Stimulated activated CD8-positive, alpha-beta memory T cell treated with anti-CD3 and anti-CD28 coated beads, Interleukin-7, amount 100 ng/mL, for 24 hours (primary cell): ENCODE measurements at places on chromosomes 7 and 10.

- DNase-seq: no peak
These were observed 87.5 kb upstream of the GJD4 start for GRCh38 chr10:35517431-35518181.

- no peak for DNase-seq
These were observed 63.3 kb upstream of the NANOS1 start for GRCh38 chr10:118966076-118966849.

DNA sequence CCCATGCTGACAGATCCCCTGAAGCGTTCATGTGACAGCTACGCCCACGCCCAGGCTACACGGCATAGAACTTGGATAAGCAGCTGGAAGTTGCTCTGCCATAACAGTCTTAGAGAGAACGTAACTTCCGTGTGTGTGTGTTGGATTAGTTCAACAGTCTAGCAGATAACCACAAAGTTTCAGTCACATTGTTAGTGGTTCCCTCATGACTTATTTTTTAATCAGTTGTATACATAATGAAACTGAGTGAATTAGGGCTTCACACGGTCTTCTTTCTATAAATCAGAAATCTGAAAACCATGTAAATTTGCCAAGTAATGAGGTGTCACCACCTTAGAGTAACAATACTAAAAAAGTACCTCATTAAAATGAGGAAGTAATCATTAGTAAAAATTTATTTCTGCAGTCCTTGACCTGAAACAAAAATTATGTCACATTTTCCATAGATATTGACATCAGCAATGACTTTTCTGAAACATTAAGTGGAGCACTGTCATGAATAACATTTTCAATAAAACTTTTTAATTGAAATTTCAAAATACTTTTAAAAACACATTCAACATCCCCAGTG is 21.7 kb upstream of the MACC1 start:
- DNase-seq: no peak

- no peak for DNase-seq
These were observed 43.5 kb downstream of the AOC1 start for GRCh38 chr7:150895809-150896208.

GRCh38 chr7:128347647-128348097 is 4.0 kb upstream of the RBM28 start:
- peak; percentile 39 for DNase-seq

- DNase-seq: no peak
These were observed 64.1 kb upstream of the PDZD8 start for GRCh38 chr10:117439243-117439912.

DNA sequence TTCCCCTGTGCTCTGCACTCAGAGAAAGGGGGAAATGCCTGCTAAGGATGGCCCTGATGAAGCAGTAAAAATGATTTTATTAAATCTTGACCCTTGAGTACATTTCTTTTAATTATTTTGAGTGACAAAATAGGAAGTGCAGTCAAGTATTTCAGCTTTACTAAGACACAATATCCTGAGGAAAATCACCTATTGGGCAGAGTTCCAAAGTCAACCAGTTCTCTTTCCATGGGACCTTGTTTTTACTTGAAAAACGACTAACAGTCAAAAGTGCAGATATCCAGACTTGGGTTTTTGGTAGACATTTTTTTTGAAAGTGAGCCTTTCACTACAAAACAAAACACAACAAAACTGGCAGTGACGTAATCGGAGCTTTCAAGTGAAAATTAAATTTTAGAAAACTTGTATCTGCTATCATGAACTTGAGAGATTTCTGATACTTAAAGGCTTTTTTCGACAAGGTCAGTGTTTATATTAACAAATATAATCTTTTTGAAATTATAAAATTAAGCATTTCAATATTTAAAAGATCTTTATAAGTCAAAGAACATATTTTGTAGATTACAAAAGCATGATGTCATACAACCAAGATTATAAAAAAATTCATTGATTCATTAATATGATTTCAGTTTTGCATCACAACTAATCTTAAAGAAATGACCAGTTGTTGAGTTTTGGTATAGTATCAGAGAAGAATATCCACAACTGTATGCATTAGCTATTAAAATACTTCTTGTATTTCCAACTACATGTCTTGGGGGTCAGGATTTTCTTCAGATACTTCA is 513.8 kb upstream of the AKR1E2 start:
- no peak for DNase-seq

DNA sequence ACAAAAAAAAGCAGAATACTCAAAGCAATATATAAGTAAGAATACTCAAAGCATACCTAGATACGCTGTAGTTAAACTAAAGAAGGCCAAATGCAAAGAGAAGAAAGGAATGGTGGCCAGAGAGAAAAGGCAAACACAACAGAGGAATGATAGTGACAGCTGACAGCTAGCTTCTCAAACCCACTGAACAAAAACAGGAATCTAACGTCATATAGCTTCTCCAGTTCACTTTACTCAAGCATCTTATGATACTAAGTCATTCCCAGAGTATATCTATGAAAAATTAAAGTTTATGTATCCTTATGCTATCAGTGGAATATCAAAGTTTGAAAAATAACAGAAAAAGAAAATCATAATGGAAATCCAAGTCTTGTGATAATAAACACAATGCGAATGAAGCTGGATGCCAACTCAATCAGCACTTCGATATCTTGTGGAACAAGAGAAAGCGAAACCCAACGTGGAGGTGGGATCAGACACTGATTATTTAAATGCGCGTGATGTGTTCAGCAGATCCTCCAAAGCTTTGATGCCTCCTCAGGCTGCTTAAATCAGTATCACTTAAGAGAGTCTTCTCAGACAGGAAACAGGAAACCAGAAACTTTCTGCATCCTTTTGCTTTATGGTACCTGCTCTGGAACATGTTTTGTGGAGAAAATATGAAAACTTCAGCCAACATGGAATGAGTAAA is 102.8 kb downstream of the PIP4K2A start:
- no peak for DNase-seq

GRCh38 chr10:103127241-103127640 is 65.8 kb downstream of the NT5C2 start:
- no peak for DNase-seq

DNA sequence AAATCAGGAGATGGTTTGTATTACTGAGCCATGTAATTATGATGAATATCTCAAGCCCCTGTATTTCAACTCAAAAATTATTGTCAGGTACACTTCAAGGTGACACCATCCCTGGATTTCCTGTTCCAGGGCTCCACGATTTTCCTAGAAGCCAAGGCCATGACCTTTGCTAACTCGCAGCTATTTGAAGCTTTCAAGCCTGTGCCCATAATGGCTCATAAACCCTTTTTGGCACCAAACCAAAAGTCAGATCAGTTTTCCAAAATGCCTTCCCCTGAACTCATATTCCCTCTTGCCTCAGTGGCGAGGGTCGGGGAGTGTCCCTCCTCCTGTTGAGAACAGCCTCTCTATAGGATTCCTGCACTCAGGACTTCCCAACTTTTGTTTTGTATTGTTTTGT is 70.8 kb downstream of the HIP1 start:
- DNase-seq: no peak

DNA sequence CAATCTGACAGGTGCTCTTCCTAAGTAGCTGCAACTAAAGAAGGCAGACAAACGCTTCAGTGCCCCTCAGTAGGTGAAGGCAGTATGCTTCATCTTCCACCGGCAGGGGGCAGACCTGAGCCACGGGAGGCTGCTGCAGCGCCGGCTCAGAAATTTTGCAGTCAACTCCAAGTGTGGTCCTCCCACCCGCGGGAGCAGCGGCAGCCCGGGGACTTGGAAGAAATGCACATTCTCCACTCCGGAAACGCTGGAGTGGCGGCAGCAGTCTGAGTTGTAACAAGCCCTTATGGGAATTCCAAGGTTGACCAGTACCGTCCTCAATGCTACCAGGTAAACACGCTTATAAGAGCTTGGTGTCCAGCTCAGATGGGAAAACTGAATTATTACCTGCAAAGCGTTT is 3.4 kb downstream of the IGFBP3 start:
- DNase-seq: peak; percentile 65

DNA sequence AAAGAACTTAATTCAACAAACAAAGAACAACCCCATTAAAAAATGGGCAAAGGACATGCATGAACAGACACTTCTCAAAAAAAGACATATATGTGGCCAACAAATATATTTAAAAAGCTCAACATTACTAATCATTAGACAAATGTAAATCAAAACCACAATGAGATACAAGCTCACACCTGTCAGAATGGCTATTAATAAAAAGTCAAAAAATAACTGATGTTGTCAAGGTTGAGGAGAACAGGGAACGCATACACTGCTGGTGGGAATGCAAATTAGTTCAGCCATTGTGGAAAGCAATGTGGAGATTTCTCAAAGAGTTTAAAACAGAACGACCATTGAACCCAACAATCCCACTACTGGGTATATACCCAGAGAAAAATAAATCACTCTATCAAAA is 19.1 kb downstream of the ZFAND4 start:
- DNase-seq: no peak

DNA sequence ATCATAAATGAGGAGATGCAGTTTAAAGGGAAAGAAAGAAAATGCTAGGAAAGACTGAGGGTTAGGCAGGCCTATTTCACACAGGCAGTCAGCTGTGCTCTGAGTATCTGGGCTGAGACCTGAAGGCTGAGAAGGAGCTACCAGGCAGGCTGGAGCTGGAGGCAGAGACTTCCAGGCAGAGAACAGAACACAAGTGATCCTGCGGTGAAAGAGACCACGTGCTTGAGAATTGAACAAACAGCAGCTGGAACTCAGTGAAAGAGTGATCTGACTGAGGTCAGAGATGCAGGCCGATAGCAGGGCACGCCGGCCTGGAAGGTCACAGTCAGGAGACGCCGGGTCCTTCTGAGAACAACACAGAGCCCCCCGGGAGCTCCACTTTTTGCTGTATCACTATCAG is 147.8 kb downstream of the ADAM12 start:
- DNase-seq: no peak

- no peak for DNase-seq
These were observed 232.7 kb downstream of the NSUN6 start for GRCh38 chr10:18418541-18419215.

DNA sequence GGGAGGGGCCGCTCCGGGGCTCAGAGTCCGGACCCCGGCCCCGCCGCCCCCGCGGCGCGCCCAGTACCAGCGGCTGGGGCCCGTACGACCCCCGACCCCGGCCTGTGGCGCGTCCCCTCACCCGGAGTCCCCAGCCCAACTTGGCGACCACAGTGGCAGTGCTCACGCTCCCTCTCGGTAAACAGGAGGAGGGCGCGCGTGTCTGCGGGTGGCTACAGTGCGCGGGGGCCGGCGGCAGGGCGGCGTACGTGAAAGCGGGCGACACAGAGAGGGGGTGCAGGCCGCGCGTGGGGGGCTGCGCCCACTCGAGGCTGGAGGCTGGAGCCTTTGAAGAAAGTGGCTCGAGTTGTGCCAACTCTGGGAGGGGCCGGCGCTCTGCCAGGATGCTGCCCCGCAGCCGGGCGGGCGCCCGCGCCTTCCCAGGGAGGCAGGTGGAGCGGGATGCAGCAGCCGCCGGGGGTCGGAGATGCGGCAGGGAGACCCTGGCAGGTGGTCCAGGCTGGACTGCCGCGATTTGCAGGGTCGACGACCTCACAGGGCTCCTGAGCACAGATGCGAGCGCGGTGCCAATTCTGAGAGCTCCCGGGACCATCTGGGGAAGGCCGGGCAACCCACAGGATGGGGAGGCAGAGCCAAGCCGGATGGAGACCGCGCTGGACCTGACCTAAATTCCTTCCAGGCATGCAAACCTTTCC is 655 bp downstream of the PTPRE start:
- DNase-seq: no peak

DNA sequence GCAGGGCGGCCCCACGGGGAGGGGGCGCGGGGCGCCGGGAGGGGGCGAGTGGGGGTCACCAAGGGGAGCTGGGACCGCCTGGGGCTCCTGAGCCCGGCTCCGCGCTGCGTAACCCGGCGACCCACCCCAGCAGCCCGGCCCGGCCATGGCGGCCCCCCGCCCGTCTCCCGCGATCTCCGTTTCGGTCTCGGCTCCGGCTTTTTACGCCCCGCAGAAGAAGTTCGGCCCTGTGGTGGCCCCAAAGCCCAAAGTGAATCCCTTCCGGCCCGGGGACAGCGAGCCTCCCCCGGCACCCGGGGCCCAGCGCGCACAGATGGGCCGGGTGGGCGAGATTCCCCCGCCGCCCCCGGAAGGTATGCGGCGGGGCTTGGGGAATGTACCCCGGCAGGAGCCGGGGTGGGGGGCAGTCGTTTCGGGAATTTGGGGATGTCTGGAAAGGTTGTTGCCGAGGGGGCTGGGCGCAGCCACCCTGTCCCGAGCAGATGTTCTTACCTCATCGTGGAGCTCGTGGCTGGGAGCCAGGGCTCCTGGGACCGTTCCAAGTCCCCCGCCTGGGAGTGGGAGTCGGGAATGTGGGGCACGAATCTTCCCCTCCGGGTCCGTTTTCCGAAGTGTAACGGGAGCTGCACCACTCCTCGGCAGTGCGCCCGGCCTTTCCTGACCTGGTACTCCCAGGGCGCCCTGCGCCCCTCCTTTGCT is 431 bp downstream of the ZYX start:
- DNase-seq: no peak

DNA sequence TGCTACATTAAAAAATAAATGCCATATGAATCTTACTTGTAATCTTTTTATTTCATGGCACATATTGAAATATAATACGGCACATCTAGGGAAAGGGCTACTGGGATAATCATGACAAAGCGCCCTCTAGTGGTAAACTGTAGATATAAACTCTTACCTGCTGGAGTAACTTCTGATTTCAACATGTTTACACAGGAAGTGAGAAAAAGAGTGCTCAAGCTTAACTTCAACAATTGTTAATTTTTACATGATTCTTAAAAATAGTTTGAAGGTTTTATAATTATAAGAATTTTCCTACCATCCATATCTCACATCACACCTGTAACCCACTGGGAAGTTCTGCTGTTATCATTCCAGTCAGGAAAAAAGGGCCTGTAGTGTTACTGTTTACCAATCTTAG is 2.0 kb upstream of the HEPACAM2 start:
- no peak for DNase-seq

- DNase-seq: no peak
These were observed 25.8 kb downstream of the BRAF start for GRCh38 chr7:140898786-140899536.

DNA sequence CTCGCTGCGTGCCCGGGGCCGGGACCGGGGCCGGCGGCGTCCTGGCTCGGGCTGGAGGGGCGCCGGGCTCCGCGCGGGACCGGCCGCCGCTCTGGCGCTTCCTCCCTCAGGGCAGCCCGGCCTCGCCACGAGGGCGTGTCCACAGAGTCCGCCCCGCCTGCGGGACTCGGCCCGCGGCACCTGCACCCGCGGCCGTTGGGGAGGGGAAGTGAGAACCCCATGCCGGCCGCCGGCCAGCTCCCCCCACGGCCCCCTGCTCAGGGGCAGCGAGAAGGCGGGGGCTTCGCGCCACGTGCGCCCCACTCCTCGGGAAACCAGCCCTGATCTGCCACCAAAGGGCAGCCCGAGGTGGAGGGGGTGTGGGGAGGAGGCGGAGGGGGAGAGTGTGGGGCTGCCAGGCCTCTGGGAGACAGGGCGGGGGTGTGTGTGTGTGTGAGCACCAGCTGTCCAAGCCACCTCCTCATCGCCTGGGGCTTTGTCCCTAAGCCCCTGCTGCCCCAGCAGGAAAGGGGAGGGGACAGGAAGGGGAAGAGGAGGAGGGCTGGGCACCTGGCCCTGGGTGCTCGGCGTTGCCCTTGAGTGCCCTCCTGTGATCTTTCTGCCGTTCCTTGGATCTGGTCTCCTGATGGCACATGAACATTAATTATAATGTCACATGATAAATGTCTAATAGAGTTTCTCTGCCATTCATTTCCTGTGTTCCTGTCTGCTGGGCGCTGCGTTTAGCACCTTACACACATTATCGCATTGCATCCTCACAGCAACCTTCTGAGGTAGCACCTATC is at the start of gene PIK3AP1:
PIK3AP1 (minus strand) TSS at position 93 of the 785 bp plus-strand sequence. CDS start 120 bp downstream, outside the sequence.
- DNase-seq: no peak
